ENCODE measurements at places on chromosomes 1 and 21.

DNA sequence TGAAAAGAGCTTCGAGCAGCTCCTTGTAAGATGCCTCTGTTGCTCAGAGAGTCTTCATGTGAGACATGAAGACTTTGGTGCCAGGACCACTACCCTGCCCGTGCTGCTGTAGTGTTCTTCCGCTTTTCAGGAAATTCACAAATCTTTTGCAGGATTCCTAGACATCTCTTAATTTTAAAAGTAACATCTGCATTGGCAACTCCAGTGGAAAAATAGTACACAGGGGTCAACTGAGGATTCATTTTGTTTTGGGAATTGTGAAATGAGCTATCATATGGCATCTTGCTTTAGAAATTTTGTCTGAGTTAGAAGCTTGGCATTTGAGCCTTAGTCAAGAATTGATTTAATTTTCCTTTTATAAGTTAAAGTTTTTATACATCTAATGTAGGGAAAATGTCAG lies 7.2 kb downstream of the PRDM2 start:
- no peak for DNase-seq

DNA sequence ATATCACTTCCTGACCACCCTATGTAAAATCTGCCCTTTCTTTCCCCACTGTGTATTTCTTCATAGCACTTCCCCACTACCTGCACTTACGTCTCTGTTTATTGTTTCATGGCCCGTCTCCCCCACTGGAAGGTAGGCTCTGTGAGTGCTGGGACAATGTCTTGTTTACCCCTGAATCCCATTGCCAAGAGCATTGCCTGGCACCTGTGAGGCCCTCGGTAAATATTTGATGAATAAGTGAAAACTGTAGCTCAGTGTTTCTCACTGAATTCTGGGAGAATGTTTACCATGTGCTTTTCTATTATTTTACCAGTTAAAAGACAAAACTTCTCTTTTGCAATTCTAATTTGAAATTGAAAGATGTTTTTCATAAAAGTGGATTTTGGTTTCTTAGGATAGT lies 11.8 kb downstream of the NFASC start:
- no peak for DNase-seq

- DNase-seq = no peak
Measured at GRCh38 chr1:226436472-226436854, 28.6 kb upstream of the PARP1 start.

- DNase-seq = no peak
Measured at GRCh38 chr1:56872597-56872996, 18.0 kb downstream of the C8A start.

- no peak for DNase-seq
Measured at GRCh38 chr1:180560868-180561600, 2.3 kb downstream of the OVAAL start.

DNA sequence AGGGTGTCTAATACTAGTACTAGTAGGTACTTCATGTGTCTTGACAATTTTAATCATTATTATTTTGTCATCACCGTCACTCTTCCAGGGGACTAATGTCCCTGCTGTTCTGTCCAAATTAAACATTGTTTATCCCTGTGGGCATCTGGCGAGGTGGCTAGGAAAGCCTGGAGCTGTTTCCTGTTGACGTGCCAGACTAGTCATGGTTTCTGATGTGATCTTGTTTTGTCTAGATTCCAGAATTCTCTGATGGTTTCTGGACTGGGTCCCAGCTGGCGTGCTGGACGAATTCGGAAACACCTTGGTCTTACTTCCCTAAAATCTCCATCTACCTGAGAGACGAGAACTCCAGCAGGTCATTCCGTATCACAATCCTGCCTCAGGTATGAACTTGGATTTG lies 66.1 kb upstream of the FAM3B start:
- no peak for DNase-seq

- no peak for DNase-seq
Measured at GRCh38 chr1:3827813-3828307, 29.2 kb downstream of the CEP104 start.

- no peak for DNase-seq
Measured at GRCh38 chr1:188433425-188433824, 1604.7 kb downstream of the PLA2G4A start.

DNA sequence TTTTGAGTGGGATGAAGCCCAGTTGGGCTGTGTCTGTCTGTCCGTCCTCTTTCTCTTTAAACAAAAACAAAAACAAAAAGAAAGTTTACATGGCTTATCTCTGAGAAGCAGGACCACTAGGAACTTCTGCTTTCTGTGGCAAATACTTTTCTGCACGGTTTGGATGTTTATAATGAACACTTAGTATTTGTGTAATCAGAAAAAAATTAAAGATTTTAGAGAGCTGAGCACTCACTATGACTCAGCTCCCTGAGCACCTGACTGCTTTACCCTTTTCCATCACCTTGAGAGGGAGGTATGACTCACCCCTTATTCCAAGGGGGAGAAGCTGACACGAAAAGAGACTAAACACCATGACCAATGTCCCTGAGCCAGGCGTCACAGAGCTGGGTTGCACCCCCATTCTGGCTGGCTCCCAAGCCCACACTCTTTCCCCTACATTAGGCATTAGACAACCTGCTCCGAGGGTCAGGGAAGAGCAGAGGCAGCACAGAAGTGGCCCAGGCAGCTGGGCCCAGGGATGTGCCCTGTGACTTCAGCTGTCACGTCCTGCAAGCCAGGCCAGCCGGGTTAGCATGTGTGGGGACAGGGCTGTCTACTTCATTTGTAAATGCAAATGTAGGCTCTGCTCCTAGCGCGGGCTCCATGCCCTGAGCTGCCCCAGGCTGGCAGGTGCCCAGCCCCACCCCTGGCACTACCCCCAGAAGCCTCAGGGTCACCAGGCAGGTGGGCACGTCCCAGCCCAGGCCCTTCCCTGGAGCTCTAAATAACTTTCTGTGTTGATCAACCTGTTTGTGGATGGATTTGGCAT lies 30.4 kb downstream of the RAP1GAP start:
- DNase-seq = no peak
